ENCODE measurements at places on chromosomes 1 and 21. TPM values are rescaled to one million over a fixed set of nuclear protein-coding genes. Genes with fewer than 3 reads are reported as not detected.

DNA sequence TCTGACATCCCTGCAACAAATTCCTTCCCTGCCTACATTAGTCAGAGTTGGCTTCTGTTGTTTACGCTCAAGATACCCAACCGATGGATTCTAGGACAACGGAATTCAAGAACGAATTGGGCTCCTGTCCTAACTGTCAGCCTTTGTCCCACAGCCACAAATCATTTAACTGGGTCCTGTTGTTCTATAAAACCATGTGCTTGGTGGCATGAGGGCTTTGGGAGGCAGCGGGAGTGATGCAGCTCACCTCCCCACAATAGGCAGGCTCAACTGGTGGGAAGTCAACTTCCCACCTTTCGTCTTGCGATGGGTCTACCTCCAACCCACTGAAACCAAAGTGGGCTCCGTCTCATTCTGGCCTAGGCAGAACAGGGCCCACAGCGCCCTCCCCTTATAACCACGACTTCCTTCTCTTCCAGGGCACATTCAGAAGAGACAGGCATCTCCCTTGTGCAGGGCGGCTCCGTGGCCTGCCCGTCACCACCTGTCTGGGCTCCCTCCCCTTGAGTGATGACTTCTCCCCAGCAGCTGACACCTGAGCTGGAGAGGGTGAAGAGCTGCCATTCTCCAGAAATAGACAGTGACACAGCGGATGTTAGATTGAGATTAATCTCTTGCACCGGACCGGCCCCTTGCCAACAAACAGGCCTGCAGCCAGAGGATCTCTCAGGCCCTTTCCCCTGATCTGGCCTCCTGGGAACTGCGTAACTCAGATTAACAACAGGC is 26.5 kb downstream of the LRRC38 start:
- peak; percentile 8 for DNase-seq

DNA sequence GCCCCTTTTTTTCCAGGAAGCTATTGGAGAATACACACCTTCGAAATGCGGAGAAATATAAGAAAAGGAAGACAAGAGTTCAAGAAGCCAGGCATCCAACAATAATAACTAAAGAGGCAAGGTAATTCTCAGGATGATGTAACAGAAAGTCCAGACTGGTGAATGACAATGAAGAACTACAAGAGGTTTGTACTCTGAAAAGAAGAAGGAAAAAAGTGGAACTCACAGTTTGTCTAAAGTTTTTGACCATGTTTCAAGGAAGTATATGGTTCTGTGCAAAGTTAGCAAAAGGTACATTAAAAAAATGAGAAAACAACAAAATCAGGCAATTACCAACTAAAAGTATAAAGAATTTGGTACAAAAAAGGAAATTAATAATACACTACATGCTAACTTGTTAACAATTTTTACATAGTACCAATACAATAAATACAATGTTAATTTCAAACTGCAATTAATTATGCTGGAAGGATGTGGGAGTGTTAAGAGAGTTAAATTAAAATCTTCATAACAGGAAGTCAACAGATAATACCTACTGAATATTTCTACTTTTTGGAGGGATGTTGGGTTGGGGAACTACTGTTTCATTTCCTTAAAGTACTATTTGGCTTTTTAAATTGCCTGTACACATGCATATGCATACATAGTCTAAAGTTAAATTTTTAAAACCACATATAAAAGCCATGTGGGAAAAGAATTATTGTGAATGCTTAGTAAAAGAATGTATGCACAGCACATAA is 12.9 kb upstream of the CD55 start:
- DNase-seq = no peak

DNA sequence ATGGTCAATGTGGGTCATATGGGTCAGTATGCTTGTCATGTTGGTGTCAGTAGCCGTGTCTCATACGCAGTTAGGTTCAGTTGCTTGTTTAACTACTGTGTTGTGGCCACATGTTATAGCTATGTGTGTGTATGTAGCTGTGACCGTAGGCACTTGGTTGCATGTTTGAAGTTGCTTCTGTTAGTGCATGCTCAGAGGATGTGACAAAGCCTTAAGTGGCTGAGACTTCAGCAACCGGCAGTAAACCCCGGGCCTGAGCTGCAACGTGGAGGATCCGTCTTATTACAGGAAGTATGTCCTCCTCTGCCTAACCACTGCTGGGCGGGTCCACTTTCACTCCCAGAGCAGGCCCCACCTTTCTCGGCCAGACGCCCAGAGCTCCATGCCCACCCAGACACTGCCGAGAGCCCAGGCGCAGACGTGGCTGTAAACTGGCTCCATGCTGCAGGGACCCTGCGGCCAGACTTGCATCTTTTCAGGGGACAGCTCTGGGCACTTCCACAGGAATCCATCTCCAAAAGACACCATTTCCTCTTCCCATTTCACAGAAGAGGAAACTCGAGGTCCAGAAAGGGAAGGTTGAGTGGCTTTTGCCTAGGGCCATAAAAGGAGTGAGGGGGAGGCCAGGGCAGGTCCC is 2.2 kb downstream of the TCEA3 start:
- peak; percentile 77 for DNase-seq

DNA sequence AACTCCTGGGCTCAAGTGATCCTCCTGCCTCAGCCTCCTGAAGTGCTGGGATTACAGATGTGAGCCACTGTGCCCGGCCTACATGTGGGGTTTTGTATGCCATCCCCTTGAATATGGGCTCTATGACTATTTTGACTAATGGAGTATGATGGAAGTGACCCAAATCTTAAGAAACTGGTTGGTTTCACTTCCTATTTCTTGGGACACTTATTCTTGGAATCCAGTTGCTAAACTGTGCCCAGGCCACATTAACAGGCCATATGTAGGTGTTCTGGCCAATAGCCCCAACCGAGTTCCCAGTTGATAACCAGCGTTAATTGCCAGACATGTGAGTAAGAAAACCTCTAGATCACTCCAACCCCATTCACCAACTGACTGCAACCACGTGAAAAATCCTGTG is 36.3 kb upstream of the CLIC4 start:
- DNase-seq = no peak

DNA sequence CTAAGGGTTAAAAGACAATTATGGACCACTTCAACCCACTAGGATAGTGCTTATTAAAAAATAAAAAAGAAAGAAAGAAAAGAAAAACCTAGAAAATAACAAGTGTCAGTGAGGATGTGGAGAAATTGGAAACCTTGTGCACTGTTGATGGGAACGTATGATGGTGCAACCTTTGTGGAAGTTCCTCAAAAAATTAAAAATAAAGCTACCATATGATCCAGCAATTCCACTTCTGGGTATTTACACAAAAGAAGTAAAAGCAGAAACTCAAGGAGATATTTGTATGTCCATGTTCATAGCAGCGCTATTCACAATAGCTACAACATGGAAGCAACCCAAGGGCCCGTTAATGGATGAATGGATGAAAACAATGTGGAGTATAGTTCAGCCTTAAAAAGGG is 115.2 kb upstream of the ATP1A1 start:
- no peak for DNase-seq

- no peak for DNase-seq
These were observed 9.1 kb upstream of the C1QA start for GRCh38 chr1:22627331-22627730.

- no peak for DNase-seq
These were observed 175.9 kb upstream of the KCND3 start for GRCh38 chr1:112165375-112165774.

DNA sequence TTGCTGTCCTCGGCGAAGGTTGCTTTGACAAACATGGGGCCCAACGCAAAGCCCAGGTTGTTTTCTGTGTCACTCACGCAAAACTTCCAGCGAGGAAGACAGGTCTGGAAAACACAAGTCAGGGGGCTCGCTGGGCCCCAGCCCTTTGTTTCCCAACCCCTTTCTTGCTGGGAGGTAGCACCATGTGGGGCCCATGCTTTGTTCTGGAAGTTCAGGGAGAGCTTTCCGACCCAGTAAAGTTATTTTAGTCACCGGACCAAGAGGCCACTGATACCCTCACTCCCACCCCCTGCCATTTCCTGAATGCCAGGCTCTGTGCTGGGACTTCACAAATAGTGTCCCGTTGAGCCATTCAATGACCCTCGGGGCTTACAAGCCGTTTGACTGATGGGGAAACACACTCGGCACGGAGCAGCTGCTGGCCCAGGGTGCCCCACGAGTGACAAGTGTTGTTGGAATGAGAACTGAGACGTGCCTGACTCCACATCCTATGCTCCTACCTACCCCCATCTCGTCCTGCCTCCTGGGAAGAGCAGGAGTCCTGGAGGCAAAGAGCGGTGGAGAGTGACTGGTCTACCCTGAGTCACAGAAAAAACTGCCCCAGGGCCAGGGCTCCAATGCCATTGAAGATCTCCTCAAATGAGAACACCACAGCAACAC is 52.0 kb downstream of the ECE1 start:
- DNase-seq = no peak

DNA sequence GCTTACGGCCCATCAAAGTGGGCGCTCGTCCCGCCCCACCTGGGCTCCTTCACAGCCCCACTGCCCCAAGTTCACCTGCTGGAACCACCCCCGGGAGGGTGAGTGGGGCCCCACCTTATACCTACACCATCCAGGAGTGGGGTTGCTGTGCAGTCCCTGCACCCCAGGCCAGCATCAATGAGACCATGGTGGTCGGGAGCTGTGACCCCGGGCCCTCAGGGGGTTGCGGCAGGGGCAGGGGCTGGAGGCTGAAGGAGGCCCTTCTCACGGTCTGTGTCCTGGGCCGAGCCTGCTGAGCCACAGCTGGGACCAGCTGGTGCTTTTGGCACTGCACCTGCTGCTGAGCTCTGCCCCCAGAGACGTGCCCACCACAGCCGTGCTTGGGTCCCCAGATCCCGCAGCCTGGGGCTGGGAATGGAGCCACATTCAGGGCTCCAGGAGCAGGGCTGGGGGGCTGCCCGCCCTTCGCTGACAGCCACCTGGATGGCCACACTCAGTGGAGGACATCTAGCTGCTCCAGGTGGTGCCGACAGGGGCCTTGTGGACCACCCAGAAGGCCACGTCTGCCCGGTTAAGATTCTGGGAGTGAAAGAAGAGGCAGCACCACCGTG is 17.4 kb downstream of the ACTRT2 start:
- DNase-seq = no peak

DNA sequence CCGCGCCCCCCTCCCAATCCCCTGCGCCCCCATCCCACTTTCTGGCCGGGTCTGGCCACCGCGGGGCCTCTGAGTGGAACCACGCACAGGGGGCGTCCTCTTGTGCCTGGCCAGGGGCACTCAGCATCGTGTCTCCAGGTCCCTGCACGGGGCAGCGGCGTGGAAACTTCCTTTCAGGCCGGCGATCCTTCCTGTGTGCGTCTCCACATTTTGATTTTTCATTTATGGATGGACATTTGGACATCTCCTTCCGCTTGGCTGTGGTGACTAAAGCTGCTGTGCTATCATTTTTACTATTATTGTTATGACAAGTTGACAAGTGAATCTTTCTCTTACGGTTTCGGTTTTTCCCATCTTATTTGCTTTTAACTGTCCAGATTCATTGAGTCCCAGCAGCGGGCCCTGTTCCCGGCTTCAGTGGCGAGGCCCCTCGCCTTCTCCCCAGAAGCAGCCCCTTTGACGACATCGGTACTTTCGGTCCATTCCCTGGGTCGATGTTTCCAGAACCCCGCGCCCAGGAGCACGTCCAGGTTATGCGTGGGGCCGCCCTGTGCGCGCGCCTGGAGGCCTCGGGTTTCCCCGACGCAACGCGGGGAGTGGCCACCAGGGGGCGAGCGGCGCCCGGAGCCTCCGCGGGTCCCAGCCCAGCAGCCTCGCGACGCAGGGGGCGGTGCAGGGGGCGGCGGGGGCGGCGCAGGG is 12.4 kb upstream of the SLC19A1 start:
- DNase-seq = peak; percentile 92

DNA sequence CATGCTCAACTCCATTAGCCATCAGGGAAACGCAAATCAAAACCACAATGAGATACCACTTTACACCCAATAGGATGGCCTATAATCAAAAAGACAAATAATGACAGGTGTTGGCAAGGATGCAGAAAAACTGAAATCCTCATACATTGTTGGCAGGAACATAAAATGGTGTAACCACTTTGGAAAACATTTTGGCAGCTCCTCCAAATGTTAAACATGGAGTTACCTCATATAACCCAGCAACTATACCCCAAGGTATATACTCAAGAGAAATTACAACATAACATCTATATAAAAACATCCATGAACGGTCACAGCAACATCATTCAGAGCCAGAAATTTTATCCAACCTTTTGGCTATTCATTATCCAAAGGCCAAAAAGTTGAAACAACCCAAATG is 11.6 kb downstream of the EIF4G3 start:
- DNase-seq = no peak

DNA sequence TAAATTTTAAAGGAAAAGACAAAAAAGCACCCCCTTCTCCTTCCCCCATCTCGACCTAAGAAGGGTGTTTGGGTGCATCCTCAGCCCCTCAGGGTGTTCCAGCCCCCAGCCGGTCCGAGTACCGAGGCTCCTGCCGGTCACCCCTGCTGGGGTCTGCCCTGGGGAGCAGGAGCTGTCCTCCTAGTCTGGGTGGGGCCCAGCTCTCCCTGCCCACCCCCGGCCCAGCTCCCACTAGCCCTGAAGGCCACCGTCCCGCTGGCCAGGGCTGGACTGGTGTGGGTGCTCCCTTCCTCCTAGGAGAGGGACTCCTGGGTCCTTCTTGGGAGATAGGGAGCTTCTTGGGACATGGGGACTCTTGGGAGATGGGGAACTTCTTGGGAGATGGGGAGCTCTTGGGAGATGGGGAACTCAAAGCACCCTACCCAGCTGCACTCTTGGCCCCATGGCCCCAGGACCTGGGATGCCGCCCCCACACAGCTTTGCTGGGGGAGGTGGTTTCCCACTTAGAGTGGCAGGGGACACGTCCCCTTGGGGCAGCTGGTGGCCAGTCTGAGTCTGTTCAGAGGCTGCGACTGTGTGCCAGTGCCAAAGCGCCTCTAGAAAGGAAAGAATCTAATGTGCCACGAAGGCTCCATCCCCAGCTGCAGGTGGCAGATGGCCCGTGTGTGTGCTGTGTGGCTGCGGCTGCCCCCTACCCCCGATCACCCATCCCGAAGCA is 44.5 kb downstream of the MORN1 start:
- no peak for DNase-seq

- DNase-seq = no peak
These were observed 3.3 kb downstream of the FNDC10 start for GRCh38 chr1:1596493-1597274.

DNA sequence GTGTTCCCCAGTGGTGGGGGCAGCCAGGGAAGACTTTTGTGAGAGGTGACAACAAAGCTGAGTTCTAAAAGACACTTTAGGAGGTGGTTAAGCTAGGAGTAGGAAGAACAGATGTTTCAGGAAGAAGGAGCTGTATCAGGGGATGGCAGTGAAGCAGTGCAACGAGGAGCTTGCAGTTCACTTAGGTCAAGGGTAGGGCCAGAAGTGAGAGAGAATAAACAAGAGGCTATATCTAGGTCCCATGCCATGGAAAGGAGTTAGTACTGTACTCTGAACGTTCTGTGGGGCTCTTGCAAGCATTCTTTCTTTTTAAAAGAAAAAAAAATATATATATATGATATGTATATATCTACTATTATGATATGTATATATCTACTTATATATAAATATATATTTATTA is 244.4 kb downstream of the NFIA start:
- no peak for DNase-seq

The GRIK1 gene
- 0.44 TPM for total RNA-seq

The SPRR1B gene
- total RNA-seq = not detected

The KCNA3 gene
- not detected for total RNA-seq

The CPT2 gene
- 22.2 TPM for total RNA-seq

The UCHL5 gene
- 138 TPM for total RNA-seq

The CTSK gene
- 1.0 TPM for total RNA-seq

The NBPF6 gene
- total RNA-seq = 6.1 TPM

The RHD gene
- total RNA-seq = 17.8 TPM
